Kidney (tissue), 22 donors: ENCODE measurements at places on chromosomes 11 and 22. TPM values are rescaled to one million over a fixed set of nuclear protein-coding genes. Genes with fewer than 3 reads are reported as not detected.

The MRGPRF gene
- polyA plus RNA-seq = 19.0 TPM

The NAV2 gene
- 5.9 TPM for polyA plus RNA-seq

The TBX10 gene
- not detected for polyA plus RNA-seq

The GAB4 gene
- not detected for polyA plus RNA-seq

The GPHA2 gene
- polyA plus RNA-seq = 0.99 TPM

The RASL10A gene
- polyA plus RNA-seq = 0.73 TPM

The HEPN1 gene
- not detected for polyA plus RNA-seq

The ARHGAP20 gene
- 0.11 TPM for polyA plus RNA-seq

The MS4A5 gene
- not detected for polyA plus RNA-seq

The IFITM10 gene
- polyA plus RNA-seq = 2.3 TPM
